ENCODE measurements at places on chromosomes 7 and 10.

DNA sequence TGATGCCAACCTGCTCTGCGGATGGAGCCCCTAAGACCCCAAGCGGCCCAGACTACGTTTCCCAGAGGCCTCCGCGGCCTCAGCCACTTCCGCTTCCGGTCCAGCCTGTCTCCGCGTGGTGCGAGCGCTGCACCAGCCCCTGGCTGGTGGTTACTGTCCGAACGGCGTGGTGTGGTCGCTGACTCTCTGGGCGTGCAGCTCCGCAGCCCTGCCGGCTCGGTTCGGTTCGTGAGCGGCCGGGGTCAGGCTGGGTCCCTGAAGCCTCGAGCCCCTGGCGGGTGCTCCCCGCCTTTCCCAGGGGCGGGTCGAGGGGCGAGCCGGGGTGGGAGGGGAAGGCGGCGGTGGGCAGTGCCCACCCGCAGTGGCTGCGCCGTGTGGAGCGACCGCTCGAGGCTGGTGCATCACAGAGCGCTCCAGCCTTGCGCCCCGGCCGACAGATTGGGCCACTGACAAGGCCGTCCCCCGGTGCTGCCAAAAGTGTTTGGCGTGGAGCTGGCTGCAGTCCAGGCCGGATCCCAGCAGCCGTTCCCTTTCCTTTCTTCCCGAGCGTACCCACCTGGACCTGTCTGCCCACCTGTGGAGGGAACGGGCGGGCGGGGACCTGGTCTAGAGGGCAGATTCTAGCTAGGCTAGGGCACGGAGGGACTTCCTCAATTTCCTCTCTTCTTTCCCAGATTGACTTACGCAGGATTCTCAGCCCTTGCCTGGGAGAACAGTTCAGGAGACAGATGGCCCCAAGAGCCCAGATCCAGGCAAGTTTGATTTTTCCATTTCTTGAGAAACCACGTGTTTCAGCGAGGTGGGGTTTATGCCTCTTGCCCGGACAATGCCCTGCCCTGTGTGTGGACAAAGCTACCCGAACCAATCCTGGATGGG, at the start of gene ZNF485:
Gene ZNF485, plus strand, starts transcription at position 116 of the 876 bp plus-strand sequence. Its CDS starts 613 bp downstream, at position 729.
- DNase-seq = peak; percentile 28

DNA sequence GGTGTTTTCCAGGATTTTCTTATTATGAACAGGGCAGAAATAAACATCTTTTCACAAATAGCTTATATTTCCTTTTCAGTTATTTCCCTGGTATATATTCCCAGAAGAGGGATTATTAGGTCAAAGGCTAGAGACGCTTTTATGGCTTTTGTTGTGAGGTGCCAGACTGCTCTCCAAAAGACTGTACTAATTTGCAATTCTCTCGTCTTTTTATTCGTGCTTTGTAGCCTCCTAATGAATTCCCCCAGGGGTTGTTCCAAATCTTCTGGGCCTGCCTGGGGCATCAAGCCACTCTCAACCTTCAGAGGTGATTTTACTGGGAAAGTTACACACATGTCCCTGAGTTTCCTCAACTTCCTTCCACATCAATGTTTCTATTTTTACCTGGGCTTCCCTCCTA, 34.0 kb upstream of the R3HCC1L start:
- DNase-seq = no peak

GRCh38 chr7:127878791-127879190, 152.4 kb downstream of the LRRC4 start:
- no peak for DNase-seq

GRCh38 chr10:79084972-79085597, 16.3 kb downstream of the ZMIZ1 start:
- no peak for DNase-seq

DNA sequence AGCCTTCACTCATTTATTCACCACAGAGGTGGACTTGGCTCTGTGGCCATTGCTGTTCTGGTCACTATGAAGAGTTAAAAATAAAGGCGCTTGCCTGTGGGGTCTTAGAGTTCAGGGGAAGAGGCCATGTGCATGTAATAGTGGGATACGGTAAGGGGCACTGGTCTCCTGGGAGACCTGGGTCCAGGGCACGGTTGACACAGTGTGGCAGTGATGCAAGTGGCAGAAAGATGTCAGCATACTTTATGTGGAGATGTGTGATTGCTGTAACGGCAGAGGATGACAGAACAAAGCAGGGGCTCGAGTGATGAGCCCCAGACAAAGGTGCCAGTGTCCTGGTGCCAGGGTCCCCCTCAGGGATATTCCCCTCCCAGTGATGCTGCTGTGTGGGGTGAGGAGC, 8.6 kb downstream of the ZSCAN25 start:
- DNase-seq = no peak

GRCh38 chr7:8216334-8216690, 45.7 kb downstream of the ICA1 start:
- DNase-seq = no peak

GRCh38 chr7:142263598-142264380, 5.9 kb upstream of the PRSS58 start:
- no peak for DNase-seq

GRCh38 chr7:22622116-22622785, 104.7 kb upstream of the IL6 start:
- no peak for DNase-seq

DNA sequence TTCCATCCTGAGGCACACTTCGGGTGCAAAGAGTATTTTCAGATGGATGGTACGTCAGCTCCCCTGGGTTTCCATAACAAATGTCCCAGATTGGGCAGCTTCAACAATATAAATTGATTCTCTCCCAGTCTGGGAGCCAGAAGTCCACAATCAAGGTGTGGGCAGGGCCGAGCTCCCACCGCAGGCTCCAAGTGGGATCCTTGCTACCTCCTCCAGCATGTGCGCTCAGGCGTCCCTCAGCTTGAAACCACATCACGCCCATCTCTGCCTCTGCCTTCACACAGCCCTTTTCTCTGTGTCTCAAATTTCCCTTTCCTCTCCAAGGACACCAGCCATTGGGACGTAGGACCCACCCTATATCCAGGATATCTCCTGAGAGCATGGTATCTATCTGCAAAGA, 153.5 kb downstream of the DIP2C start:
- DNase-seq = no peak

- DNase-seq = no peak
Measured at GRCh38 chr10:114305521-114305925, 66.5 kb downstream of the VWA2 start.

Data from NCI-H446 (cell line).